ENCODE measurements at places on chromosomes 12 and 14.

- DNase-seq = peak; percentile 84
These were observed 6.9 kb upstream of the ADCY6 start for GRCh38 chr12:48795550-48796455.

- DNase-seq = no peak
These were observed 202.1 kb downstream of the SEC23A start for GRCh38 chr14:38900887-38901286.

- DNase-seq = no peak
These were observed 121.1 kb upstream of the ATF1 start for GRCh38 chr12:50642761-50643160.

DNA sequence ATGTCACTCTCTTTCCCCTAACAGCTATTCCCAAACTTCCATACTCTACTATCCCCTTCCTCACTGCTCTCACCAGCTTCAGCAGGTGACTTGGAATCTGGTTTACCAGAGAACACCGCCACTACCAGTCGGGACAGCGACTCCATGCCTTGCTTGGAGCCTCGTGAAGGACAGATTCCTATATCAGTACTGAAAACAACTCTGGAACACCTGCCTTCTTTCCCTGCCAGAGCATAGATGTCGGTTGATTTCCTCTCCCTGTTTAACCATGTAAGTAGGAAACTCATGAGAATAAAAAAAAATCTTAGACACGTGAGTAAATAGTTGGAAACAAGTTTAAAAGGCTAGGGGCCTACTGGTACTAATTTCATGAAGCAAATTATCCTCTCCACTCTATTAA is 219.5 kb upstream of the ABCD2 start:
- no peak for DNase-seq

GRCh38 chr14:51774209-51774608 is 86.2 kb upstream of the GNG2 start:
- no peak for DNase-seq

GRCh38 chr14:75453817-75454434 is 26.1 kb downstream of the JDP2 start:
- peak; percentile 78 for DNase-seq

- DNase-seq = no peak
These were observed 50.2 kb upstream of the VRK1 start for GRCh38 chr14:96747006-96747405.

DNA sequence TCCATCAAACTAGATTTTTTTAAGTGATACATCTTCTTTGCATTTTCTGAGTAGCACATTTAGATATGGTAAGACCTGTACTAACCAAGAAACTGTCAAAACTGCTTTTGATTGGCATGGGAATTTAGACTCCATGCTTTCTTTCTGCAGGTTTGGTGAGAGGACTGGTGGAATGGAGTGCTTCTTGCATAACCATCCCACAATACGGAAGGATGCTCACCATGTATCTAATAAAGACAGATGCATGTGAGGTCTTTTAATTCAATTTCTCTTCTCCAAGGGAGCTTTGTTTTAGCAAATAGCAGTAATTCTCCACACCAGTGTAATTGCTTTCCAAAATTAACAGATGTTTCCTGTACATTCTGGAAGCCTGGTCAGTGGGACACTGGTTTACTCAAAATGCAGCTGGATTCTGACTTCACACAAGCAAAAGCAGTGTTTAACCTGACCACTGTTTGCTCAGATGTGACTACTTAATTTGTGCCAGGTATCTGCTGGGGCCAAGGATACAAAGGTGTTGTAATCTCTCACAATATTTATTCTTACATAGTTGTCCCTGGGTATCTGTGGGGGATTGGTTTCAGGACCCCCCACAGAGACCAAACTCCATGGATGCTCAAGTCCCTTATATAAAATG is 26.1 kb downstream of the FGD6 start:
- no peak for DNase-seq

- no peak for DNase-seq
These were observed 217.4 kb upstream of the PDE3A start for GRCh38 chr12:20150835-20151422.

GRCh38 chr12:110149086-110149660 is 25.0 kb downstream of the IFT81 start:
- DNase-seq = no peak

GRCh38 chr12:67783393-67783792 is 134.8 kb downstream of the DYRK2 start:
- DNase-seq = no peak

All from GM13977 (cell line).